Spinal cord (tissue), 10 donors: ENCODE measurements at places on chromosomes 12 and 14. TPM values are rescaled to one million over a fixed set of nuclear protein-coding genes. Genes with fewer than 3 reads are reported as not detected.
A peak's percentile ranks its signal among the peaks of the same experiment; 100 is the strongest.

The RIPK3 gene
- total RNA-seq = 3.1 TPM

The CRACR2A gene
- 2.1 TPM for total RNA-seq

The PAWR gene
- total RNA-seq = 23.7 TPM

The DLK1 gene
- 5.3 TPM for total RNA-seq

The CAPS2 gene
- 22.9 TPM for total RNA-seq

The CNTN1 gene
- 745 TPM for total RNA-seq

The IKZF4 gene
- total RNA-seq = 3.4 TPM

The PLA2G1B gene
- 0.59 TPM for total RNA-seq

- no peak for DNase-seq
- H3K4me1 ChIP-seq = no peaks in the 10 kb centered on the region
Observed at GRCh38 chr14:20356422-20356821, 13.0 kb downstream of the PARP2 start.

DNA sequence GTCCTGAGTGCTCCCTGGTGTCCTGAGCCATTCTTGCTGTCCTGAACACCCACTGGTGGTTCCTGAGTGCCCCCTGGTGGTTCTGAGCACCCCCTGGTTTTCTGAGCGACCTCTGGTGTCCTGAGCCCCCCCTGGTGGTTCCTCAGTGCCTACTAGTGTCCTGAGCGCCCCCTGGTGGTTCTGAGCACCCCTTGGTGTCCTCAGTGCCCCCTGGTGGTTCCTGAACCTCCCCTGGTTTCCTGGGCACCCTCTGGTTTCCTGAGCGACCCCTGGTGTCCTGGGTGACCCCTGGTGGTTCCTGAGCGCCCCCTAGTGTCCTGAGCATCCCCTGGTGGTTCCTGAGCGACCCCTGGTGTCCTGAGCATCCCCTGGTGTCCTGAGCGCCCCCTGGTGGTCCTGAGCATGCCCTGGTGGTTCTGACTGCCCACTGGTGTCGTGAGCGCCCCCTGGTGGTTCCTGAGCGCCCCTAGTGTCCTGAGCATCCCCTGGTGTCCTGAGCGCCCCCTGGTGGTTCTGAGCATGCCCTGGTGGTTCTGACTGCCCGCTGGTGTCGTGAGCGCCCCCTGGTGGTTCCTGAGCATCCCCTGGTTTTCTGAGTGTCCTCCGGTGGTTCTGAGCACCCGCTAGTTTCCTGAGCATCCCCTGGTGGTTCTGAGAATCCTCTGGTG lies 473.1 kb downstream of the TMEM121 start:
- no peak overlapping the region for H3K27ac ChIP-seq
- H3K36me3 ChIP-seq = no peaks in the 10 kb centered on the region
- no peak overlapping the region for H3K4me3 ChIP-seq

DNA sequence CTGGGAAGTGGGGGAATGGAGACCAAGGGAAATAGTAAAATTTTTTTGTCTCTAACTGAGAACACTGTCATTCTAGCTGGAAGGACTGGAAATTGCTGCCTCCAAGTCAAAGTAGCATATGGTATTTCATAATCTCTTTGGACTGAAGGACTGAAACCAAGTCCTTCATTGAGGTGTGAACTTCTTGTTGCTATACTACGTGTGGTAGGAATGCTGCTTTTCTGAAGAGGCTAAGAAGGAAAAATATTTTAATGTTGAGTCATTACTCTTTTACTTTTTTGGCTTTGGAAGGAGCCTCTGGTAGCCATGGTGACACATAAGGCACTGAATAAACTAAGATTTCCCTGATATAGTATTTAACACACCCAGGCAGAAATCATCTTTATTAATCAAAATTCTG lies 465.4 kb downstream of the NPAS3 start:
- H3K27ac ChIP-seq = no peak overlapping the region
- no peaks in the 10 kb centered on the region for H3K4me1 ChIP-seq
- H3K27me3 ChIP-seq = no peaks in the 10 kb centered on the region
- no peak overlapping the region for H3K4me3 ChIP-seq
- no peak for DNase-seq

DNA sequence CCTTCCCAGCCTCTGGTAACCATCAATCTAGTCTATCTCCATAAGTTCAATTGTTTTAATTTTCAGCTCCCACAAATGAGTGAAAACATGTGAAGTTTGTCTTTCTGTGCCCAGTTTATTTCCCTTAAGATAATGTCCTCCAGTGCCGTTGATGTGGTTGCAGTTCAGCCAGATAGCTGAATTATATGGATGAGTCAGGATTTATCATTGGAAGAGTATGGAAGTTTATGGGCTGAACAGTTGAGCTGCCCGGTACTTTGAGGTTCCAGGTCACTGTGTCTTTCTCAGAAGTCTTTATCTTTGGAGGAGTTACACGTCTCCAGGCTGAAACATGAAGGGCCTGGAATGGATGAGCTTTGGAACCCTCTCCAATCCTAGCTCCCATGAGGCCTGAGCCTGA lies 120.1 kb downstream of the ASCL4 start:
- no peaks in the 10 kb centered on the region for H3K27me3 ChIP-seq
- no peak for DNase-seq
- no peaks in the 10 kb centered on the region for H3K4me1 ChIP-seq
- H3K4me3 ChIP-seq = no peak overlapping the region

GRCh38 chr12:93785249-93786010 lies 108.3 kb downstream of the CRADD start:
- H3K4me1 ChIP-seq = peaks cover 5% of the 10 kb centered on the region
- H3K27me3 ChIP-seq = no peaks in the 10 kb centered on the region
- peak overlapping the region; percentile 11 for H3K27ac ChIP-seq

GRCh38 chr14:75515629-75515996 lies 6.7 kb upstream of the BATF start:
- H3K4me3 ChIP-seq = no peak overlapping the region
- no peak overlapping the region for H3K27ac ChIP-seq
- peaks cover 11% of the 10 kb centered on the region for H3K4me1 ChIP-seq
- H3K36me3 ChIP-seq = no peaks in the 10 kb centered on the region

- peaks cover 59% of the 10 kb centered on the region for H3K36me3 ChIP-seq
- no peak for DNase-seq
- no peaks in the 10 kb centered on the region for H3K27me3 ChIP-seq
- H3K27ac ChIP-seq = no peak overlapping the region
- H3K4me1 ChIP-seq = no peaks in the 10 kb centered on the region
- H3K4me3 ChIP-seq = no peak overlapping the region
Observed at GRCh38 chr12:49762468-49762847, 21.1 kb downstream of the TMBIM6 start.

- H3K36me3 ChIP-seq = peaks cover 6% of the 10 kb centered on the region
- H3K4me3 ChIP-seq = no peak overlapping the region
- H3K27ac ChIP-seq = no peak overlapping the region
- H3K27me3 ChIP-seq = no peaks in the 10 kb centered on the region
Observed at GRCh38 chr14:52911904-52912303, 38.9 kb downstream of the FERMT2 start.

DNA sequence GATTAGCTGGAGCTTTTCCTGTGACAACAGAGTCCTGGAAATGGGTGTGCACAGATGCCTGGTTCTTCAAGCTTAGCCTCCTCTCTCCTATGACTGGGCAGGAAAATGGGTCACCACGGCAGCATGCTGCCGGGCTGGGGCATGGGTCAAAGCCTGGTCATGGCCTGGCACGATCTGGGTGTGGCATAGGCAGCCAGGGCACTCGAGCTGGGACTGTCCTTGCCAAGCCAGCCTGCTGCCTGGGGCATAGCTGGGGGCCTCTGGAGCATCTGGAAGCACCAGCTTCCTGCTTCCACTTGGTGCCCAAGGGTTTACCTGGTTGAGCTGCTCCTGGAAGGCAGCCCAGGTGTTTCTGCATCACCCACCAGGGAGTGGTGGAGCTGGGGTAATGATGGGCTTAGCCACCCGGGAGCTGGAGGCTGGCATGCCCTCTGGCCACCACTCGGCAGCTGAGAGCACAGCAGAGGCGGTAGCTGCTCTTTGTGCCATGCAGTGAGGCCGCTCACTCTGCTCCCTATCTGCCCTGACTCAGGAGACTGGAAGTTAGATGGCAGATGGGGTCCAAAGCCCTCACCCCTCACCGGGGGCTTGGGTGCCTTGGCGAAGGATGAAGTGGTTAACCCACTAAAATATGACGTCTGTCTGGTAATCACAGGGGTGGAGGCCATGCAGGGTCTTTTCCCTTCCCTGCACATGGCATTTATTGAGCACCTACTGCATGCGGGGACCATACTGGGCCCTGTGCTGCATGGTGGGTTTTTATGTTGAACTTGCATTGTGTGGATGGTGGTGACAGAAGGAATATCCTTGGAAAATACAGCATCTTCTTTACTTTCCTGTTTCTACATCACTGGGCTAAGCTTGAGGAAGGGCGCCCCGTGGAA lies 1.7 kb downstream of the OTUB2 start:
- no peak overlapping the region for H3K27ac ChIP-seq
- no peaks in the 10 kb centered on the region for H3K27me3 ChIP-seq
- H3K36me3 ChIP-seq = peaks cover 4% of the 10 kb centered on the region

GRCh38 chr12:64685050-64685449 lies 74.2 kb downstream of the GNS start:
- H3K27ac ChIP-seq = no peak overlapping the region
- DNase-seq = no peak
- H3K27me3 ChIP-seq = no peaks in the 10 kb centered on the region
- H3K36me3 ChIP-seq = peaks cover 4% of the 10 kb centered on the region

GRCh38 chr14:64912261-64912660 lies 2.0 kb upstream of the CHURC1 start:
- H3K36me3 ChIP-seq = no peaks in the 10 kb centered on the region
- H3K27ac ChIP-seq = no peak overlapping the region
- peaks cover 3% of the 10 kb centered on the region for H3K4me1 ChIP-seq
- H3K27me3 ChIP-seq = no peaks in the 10 kb centered on the region
- H3K4me3 ChIP-seq = no peak overlapping the region

GRCh38 chr14:90408713-90409112 lies 11.9 kb downstream of the CALM1 start:
- H3K27me3 ChIP-seq = no peaks in the 10 kb centered on the region
- H3K4me3 ChIP-seq = no peak overlapping the region
- H3K36me3 ChIP-seq = peaks cover 20% of the 10 kb centered on the region
- DNase-seq = no peak
- H3K4me1 ChIP-seq = peaks cover 28% of the 10 kb centered on the region

GRCh38 chr12:7434670-7435069 lies 9.3 kb downstream of the CD163L1 start:
- H3K27ac ChIP-seq = no peak overlapping the region
- H3K27me3 ChIP-seq = no peaks in the 10 kb centered on the region
- H3K4me1 ChIP-seq = peaks cover 1% of the 10 kb centered on the region
- no peak overlapping the region for H3K4me3 ChIP-seq
- no peak for DNase-seq

DNA sequence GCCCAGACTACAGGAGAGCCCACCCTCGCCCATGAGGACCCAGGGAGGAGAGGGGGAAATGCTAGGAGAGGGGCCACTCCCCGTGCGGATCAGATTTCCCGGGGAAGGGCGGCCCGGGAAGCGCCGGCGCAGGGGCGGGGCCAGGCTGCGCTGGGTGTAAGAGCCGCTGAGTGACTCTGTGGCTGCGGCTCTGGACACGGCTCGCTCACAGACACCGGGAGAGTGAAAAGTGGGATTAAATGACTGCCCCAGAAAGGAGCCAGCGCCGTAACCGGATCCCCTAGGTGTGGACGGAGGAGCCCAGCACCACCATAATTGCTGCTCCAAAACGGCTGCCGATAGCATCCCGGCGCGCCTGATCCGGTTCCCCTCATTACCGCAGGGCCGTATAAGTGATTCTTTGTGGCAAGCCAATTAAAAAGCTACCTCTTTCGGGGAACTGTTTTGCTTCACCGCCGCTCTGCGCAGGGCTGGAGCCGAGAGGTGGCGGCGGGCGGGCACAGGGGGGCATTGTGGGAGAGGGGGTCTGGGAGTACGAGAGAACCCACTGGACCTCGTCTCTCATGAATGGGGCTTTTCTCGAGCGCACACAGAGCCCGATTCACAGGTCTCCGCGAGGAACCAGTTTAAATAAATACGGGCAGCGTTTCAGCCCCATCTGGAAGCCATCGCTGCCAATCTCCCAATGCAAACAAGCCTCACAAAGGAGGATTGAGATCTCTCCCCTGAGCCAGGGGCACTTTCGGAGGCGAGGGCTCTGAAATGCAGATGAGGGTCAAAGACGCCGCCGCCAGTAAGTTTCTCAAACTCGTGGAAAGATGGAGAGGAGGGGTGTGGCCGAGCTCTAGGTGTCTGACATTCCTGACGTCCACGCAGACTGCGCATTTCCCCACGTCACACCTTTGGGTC lies 2.5 kb downstream of the COL2A1 start:
- no peaks in the 10 kb centered on the region for H3K36me3 ChIP-seq
- H3K4me3 ChIP-seq = peak overlapping the region; percentile 54

- H3K36me3 ChIP-seq = peaks cover 9% of the 10 kb centered on the region
- peak overlapping the region; percentile 72 for H3K27ac ChIP-seq
- no peaks in the 10 kb centered on the region for H3K27me3 ChIP-seq
- peak overlapping the region; percentile 76 for H3K4me3 ChIP-seq
Observed at GRCh38 chr12:111841236-111841749, 735 bp upstream of the MAPKAPK5 start.

GRCh38 chr14:105074601-105075053 lies 9.4 kb upstream of the GPR132 start:
- peaks cover 17% of the 10 kb centered on the region for H3K4me1 ChIP-seq
- DNase-seq = no peak
- no peaks in the 10 kb centered on the region for H3K36me3 ChIP-seq
- H3K27ac ChIP-seq = no peak overlapping the region
- peaks cover 2% of the 10 kb centered on the region for H3K27me3 ChIP-seq
- H3K4me3 ChIP-seq = no peak overlapping the region

GRCh38 chr12:132056320-132056719 lies 87.8 kb downstream of the DDX51 start:
- no peaks in the 10 kb centered on the region for H3K4me1 ChIP-seq
- no peaks in the 10 kb centered on the region for H3K27me3 ChIP-seq
- peaks cover 78% of the 10 kb centered on the region for H3K36me3 ChIP-seq
- no peak overlapping the region for H3K27ac ChIP-seq

DNA sequence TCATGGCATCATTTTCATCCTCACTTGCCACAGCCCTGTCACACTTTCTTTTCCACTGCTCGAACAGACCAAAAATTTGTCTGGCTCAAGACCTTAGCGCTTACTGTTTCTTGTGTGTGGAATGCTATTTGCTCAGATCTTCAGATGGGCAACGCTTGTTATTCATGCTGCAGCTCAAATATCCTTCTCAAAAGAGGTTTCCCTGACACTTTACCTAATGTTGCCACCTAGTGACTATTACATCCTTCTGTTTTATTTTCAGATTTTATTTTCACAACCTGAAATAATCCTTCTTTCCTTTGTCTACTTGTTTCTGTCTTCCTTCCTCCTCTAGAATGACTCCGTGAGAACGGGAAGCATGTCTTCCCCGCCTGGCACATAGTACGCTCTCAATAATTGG lies 5.6 kb downstream of the FBXO33 start:
- H3K27me3 ChIP-seq = no peaks in the 10 kb centered on the region
- peaks cover 3% of the 10 kb centered on the region for H3K4me1 ChIP-seq
- H3K36me3 ChIP-seq = no peaks in the 10 kb centered on the region
- no peak overlapping the region for H3K27ac ChIP-seq
- no peak for DNase-seq

GRCh38 chr12:114439817-114440216 lies 33.9 kb upstream of the TBX5 start:
- no peaks in the 10 kb centered on the region for H3K4me1 ChIP-seq
- no peak overlapping the region for H3K4me3 ChIP-seq
- peaks cover 91% of the 10 kb centered on the region for H3K27me3 ChIP-seq
- no peaks in the 10 kb centered on the region for H3K36me3 ChIP-seq
- H3K27ac ChIP-seq = no peak overlapping the region

- H3K4me3 ChIP-seq = no peak overlapping the region
- no peak for DNase-seq
Observed at GRCh38 chr12:114123108-114123507, 157.0 kb upstream of the RBM19 start.

GRCh38 chr12:127280393-127281275 lies 986.3 kb upstream of the TMEM132C start:
- H3K27ac ChIP-seq = no peak overlapping the region
- no peak for DNase-seq
- peaks cover 5% of the 10 kb centered on the region for H3K4me1 ChIP-seq

- no peak overlapping the region for H3K4me3 ChIP-seq
- peaks cover 7% of the 10 kb centered on the region for H3K4me1 ChIP-seq
- H3K27ac ChIP-seq = no peak overlapping the region
- no peaks in the 10 kb centered on the region for H3K27me3 ChIP-seq
Observed at GRCh38 chr12:131672941-131673887, 37.7 kb upstream of the SFSWAP start.
